ENCODE measurements at places on chromosomes 13 and 19. TPM values are rescaled to one million over a fixed set of nuclear protein-coding genes. Genes with fewer than 3 reads are reported as not detected.

GRCh38 chr19:7863157-7863970 lies 10.8 kb downstream of the PRR36 start:
- no peak for DNase-seq

GRCh38 chr19:1961000-1961883 lies 20.3 kb downstream of the CSNK1G2 start:
- no peak for DNase-seq

- DNase-seq, result no peak
Measured at GRCh38 chr13:30175166-30175565, 132.2 kb downstream of the KATNAL1 start.

GRCh38 chr19:15378534-15379082 lies 979 bp downstream of the AKAP8 start:
- DNase-seq, result peak; percentile 43

Gene FAM83E
- polyA plus RNA-seq, result not detected

DNA sequence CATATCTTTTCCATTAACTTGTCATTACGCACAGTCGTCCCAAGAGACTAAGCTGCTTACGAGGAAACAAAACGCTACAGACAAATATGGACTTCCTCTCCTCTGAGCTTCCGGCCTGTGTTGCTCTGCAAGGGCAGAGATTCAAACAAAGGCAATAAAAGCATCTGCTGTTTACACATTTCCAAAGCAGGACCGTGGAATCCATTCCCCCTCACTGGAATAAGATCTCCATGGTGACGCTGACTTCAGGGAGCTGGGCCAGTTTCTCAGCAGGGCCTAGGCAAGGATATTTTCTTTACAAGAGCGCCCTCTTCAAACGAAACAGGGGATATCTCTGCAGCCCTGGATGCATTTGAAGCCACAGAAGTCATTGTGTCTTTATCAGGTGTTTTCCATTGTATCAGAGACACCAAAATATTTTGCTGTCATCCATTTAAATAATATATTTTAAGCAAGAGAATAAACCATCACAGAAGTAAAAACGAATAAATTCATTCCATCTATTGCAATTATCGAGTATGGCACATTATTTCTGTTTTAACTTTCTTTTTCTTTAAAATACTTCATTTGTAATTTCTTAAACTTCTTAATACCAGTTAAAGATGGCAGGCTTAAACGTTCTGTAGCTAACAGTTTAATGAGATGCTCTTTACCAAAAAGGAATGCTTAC lies 177.5 kb downstream of the DCLK1 start:
- DNase-seq, result no peak

Gene NXNL1
- polyA plus RNA-seq, result not detected

GRCh38 chr19:15455996-15456395 lies 6.2 kb upstream of the WIZ start:
- DNase-seq, result no peak

Data from CD4-positive, alpha-beta memory T cell (primary cell).